ENCODE measurements at places on chromosomes 16 and 17.

GRCh38 chr16:60771138-60771537 is 1265.1 kb downstream of the CDH8 start:
- no peak for DNase-seq

DNA sequence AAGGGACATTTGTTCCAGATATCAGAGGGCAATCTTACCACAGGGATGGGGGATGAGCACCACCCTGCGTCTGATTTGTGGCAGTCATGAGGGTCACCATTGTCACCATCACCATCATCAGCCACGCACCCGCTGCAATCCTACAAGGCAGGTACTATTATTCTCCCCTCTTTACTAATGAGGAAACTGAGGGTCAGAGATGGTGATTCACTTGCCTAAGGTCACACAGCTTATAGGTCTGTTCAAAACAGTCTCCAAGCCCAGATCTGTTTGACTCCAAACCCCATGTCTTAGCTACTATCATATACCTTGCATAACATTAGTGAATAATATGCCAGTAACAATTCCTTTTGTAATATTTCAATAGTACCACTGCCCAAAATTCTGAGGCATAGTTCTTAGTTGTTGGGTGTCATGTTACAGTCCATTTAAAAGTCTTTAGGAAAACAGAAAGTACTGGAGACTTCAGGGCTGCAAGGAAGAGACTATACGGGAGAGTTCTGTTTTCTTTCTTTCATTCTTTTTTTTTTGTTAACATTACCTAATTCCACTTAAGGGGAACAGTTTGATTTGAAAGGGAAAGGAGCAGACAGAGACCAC is 166.4 kb downstream of the C16orf95 start:
- no peak for DNase-seq

GRCh38 chr17:44518032-44518431 is 14.8 kb upstream of the GPATCH8 start:
- no peak for DNase-seq

- no peak for DNase-seq
These were observed 153.4 kb upstream of the DYNLRB2 start for GRCh38 chr16:80387318-80387921.

- DNase-seq = no peak
These were observed 1.5 kb downstream of the FBRS start for GRCh38 chr16:30659507-30660423.

DNA sequence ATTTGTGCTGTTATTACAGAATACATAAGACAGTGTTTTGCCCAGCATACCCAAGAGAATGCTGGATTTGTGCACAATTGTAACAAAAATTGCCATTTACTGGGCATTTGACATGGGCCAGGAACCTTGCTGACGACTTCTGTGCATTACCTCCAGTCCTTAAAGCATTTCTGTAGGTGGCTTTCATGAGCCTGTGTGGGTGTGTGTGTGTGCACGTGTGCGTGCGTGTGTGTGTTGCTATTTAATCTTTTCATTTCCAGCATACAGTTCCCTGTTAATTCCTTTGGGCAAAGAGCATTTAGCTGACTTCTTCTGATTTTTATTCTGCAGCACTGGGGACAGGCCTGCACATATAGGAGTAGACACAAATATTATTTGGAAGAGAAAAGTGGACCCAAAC is 134.4 kb downstream of the CYLD start:
- DNase-seq = no peak

GRCh38 chr16:6341981-6342380 is 990.7 kb upstream of the RBFOX1 start:
- DNase-seq = no peak

DNA sequence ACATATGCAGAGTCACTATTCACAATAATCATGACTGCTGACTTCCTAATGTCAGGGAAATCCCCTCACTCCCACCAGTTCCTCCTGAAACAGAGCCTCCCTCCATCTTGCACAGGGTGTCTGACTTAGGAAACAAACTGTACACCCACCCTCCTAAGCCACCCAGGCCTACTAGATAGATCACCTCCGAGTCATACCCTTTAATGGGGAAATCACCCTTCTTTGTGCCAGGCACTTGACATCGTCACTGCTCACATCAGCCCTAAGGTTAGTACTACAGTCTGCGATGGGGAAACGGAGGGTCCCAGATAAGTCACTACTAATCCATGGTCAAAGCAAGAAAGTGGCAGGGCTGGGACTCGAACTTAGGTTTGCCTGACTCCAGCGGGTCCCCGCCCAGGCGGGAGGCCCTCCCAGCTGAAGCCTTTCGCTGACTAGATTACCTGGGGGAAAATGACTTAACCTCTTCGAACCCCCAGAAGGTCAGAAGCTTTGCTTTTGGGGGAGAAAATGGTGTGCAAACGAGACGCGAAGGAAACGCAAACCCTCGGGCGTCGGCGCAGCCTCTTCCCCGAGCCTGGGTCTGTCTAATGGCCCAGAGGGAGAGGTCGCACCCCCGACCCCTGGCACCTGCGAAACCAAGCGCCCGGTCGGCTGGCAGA is 3.4 kb upstream of the MLLT6 start:
- DNase-seq = peak; percentile 86

GRCh38 chr16:18003033-18003432 is 333.5 kb downstream of the NPIPA8 start:
- no peak for DNase-seq

DNA sequence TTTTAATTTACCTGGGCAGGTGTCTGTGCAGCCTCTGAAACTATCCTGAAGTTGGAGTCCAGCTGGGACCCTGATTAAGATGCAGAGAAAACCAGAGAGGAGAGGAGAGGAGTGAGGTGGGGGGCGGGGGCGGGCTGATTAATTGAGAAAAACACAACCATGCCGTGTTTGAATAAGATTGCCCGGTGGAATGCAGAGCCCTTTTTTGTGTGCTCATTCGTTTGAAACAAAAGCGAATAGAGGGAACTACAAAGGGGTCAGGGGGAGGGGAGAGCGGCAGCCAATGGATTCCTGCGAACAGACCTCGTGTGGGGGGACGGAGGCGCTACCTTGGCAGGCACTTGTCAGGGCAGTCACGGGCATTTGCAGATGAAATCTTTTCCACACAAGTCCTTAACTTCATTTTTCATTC is 355.8 kb downstream of the SOX9 start:
- no peak for DNase-seq

- no peak for DNase-seq
These were observed 267.2 kb downstream of the PARN start for GRCh38 chr16:14362774-14363371.

DNA sequence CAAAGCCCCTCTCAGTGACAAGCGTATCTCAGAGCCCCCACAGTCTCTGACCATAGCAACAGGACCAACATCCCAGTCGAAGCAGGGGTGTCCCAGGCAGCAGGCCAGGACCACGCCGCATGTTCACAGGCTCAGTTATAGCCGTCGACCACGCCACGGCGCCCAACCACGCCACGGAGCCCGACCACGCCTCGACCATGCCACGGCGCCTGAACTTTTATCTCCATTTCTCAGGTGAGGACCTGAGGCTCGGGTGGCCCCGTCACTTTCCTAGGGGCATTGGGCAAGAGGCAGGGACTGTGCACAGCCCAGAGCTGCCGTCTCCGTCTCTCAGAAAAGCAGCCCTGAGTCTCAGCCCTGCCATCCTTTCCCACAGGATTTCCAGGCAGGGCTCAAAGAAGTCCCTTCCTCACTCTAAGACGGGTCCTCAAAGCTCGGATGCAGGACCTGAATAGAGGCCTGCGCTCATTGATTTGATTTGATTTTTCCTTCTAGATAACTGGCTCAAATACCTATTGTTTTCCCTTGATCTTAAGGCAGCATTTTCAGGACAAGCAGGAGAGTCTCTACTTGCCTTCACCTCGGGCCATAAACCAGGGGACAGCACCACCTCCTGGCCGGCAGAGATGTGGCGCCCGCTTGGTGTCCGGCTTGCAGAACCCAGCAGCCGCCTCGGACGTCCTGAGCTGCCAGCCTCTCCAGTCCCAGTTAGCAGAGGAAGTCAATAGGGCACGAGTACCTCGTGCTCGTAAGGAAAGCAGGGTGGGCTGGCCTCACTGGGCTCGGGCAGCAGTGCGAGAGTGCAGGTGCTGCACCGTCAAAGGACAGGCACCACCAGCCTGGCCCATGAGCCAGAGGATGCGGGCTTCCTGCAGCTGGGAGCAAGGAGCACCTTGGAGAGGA is 38.8 kb downstream of the C16orf95 start:
- DNase-seq = no peak

GRCh38 chr17:9444687-9445086 is 130.9 kb downstream of the STX8 start:
- DNase-seq = no peak

DNA sequence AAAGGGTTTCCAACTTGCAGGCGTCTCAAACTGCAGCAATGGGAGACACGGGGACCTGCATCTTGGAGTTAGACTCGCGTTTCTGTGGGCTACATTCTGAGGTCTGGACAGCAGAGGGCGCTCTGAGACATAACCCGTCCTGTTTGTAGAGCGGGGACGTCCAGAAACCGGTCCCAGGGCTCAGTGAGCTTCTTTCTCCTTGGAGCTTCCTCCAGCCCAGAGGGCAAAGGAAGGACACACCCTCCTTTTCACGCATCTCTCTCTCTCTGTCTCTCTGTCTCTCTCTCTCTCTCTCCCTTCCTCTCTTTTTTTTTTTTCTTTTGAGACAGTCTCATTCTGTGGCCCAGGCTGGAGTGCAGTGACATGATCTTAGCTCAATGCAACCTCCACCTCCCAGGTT is 19.8 kb downstream of the COX4I1 start:
- DNase-seq = peak; percentile 56

DNA sequence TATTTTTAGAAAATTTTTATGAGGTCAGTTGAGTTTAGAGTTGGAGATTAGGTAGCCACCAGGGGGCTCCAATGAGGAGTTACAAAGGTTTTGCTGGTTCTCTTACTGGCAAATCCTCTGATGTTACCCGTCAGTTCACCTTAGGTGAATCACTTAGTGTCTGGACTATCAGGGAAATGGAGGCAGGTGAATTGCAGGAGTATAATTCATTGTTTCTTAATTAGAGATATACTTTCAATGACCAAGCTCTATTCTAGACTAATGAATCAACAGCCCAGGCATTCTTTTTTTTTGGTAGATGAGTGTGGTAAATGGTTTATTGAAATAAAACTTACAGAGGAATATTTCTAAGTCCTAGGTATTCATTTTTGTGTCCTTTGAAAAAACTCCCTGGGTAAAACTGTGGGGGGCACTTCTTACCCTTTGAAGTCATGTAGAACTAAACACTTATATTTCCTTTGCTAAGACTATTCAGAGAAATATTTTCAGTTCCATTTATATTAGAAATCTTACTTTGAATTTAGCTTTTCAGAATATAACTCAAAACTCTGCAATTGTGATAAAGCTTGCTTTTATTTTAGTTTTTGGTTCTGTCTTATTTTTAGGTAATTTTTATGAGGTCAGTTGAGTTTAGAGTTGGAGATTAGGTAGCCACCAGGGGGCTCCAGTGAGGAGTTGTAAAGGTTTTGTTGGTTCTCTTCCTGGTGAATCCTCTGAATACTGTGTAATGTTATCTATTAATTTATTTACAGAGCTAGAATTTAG is 17.7 kb downstream of the PSMD11 start:
- DNase-seq = no peak

- no peak for DNase-seq
These were observed 82.2 kb upstream of the ARL4D start for GRCh38 chr17:43316522-43317142.

- DNase-seq = no peak
These were observed 50.6 kb downstream of the RAB11FIP3 start for GRCh38 chr16:476039-476438.

DNA sequence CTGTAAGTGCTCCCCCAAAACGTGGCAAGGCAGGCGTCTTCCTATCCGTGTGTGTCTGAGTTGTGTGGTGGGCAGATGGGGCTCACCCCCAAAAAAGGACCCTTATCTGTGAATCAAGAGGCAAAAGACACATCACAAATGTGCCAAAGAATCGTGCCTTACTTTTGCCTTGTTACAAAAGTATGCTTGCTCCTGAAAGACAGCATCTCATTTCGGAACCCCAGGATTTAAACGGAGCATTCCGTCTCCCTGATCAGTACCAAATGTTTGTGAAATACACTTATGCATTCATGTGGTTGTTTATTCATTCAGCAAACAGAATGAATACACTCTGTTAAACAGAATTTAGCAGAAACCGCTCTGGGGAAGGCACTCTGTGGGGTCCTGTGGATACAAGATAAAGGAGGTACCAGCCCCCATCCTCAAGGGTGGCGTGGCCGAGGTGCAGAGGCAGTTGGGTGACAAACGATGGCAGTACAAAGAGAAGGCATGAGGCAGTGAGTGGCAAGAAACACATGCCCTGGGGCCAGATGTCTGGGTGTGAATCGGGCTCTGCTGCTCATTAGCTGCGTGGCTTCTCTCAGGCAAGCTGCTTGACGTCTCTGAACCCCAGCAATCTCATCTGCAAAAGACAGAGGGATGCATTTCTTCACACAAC is 654 bp downstream of the WFDC1 start:
- DNase-seq = no peak

DNA sequence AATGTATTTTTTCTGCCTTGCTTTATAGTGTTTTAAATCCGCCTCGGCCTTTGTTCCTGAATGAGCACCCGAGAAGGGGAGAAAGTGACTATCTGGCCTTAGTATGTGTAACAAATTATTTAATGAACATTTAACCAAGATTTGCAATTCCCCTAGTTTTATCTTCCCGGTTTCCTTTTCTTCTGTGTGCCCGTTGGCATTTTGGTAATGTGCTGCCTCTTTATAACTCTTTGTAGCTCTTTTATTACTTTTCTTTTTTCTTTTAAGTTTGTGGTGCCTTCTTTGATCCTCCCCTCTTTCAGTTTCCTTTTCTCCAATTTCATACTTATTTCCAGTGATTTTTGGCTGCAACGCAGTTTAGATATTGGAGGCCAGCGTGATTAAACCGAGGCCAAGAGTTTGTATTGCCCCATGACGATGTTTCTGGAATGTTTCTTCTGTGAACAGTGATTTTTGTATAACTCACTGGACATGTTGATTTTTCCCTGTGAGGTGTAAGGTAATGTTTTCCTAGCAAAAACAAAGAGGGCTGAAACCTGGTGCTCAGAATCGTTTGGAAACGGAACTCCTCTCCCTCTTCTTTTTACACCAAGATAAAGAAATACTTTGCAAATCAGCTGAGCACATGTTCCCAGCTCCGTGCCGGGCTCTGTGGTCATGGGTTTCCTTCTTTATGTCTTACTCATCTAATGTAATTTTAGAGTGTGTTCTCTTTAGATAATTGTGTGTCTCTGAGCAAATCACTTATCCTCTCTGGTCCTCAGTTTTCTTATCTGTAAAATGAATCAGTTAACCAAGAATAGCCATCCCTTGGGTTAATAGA is 344.3 kb downstream of the WWOX start:
- no peak for DNase-seq

DNA sequence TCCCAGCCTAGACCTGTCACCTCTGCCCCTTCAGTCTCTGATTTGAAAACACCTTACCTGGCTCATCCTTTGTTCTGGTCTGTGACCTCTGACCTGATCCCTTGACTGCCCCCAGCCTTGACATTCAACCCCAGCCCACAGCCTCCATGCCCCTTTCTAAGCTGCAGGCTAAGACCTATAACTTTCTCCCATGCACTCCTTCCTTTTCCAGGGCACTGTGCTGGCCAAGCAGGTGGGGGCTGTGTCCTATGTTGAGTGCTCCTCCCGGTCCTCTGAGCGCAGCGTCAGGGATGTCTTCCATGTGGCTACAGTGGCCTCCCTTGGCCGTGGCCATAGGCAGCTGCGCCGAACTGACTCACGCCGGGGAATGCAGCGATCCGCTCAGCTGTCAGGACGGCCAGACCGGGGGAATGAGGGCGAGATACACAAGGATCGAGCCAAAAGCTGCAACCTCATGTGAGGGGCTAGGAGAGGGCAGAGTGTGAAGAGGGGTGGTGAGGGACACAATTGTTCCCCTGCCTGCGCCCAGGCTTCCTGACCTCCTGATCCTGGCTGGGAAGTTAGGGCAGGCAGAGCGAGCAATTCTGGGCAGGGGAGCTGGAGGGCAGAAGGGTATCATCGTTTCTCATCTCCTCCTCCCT is 3.3 kb downstream of the RND2 start:
- DNase-seq = no peak
